ENCODE measurements at places on chromosomes 11 and 22. TPM values are rescaled to one million over a fixed set of nuclear protein-coding genes. Genes with fewer than 3 reads are reported as not detected.
A peak's percentile ranks its signal among the peaks of the same experiment; 100 is the strongest.

The VPREB3 gene
- 3.9 TPM for polyA plus RNA-seq

The SLC22A6 gene
- polyA plus RNA-seq = not detected

The CNGA4 gene
- not detected for polyA plus RNA-seq

The TEX12 gene
- not detected for polyA plus RNA-seq

GRCh38 chr11:94948070-94948617 is 25.2 kb downstream of the CWC15 start:
- DNase-seq = no peak

- DNase-seq = no peak
These were observed 44.7 kb downstream of the AP2A2 start for GRCh38 chr11:970319-970871.

The RBMXL2 gene
- polyA plus RNA-seq = not detected

DNA sequence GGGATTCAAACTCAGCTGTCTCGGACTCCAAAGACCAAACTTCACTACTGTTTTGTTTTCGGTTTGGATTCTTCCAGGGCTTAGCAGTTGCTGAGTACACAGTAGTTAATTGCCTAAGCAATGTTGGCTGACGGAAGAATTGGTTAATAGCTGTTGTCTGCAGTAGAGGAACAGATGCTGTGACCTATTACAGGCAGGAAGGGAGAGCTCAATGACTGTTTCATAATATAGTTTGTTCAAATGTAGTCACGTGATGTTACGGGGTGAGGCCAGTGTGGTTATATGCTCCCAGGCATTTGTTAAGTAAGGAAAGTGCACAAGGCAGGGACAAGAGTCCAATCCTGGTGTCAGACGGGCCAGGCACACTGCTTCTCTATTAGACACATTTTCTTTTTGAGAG is 222.6 kb upstream of the CCDC90B start:
- DNase-seq = no peak

- DNase-seq = no peak
These were observed 61.0 kb upstream of the GLYATL1B start for GRCh38 chr11:59025097-59025496.

- DNase-seq = no peak
These were observed 83.1 kb upstream of the ADSL start for GRCh38 chr22:40263191-40263590.

DNA sequence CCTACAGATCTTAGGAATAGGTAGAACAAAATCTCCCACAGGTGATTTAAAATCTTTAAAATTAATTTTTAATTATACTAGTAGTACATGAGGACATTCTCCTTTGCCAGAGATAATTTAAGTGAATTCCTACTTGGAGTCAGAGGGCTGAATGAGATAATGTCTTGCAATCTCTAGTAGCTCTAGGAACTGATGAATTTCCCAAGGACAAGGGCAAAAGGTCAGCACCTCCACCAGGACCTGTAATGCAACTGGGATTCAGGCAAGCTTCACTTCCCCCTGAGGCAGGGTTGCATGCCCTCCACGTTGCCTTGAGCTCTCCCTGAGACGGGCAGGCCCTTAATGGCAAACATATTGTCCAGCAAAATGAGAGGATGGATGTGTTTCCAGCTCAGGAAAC is 330.3 kb upstream of the PITPNB start:
- no peak for DNase-seq

The OR6A2 gene
- not detected for polyA plus RNA-seq

DNA sequence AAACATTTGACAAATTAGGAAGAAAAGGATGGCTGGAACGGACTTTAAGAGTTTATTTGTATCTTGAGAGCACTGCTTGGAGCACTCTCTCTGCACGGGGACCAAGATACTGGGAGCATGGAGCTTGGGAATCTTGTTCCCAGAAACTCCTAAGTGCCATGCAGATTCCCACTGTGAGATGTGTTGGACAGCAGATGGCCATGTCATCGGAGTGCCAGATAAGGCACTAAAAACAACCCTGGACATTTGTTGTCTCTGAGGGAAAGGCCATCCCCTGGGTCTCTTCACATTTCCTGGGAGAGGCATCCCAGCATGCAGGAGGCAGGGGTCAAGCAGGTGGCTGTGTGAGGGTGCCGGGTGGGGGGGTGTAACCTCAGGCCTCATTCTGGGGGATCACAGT is 2.9 kb downstream of the KIRREL3 start:
- no peak for DNase-seq

- DNase-seq = no peak
These were observed 6.0 kb downstream of the APOL1 start for GRCh38 chr22:36258701-36259614.

DNA sequence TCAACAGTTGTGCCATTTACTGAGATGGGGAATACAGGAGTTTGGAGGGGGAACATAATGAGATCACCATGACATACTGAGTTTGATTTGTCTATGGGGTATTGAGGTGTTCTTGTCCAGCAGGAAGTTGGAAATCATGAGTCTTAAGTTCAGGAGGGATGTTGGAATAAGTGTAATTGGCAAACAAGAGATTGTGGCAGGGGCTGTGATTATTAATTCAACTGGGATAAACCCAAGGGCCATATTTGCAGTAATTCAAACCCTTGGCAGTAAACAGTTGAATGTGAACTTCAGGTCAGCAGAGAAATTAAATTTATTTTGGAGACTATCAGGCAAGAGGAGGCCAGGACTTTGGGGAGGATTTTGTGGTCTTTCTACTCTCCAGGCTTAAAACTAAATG is 33.4 kb downstream of the ADM start:
- DNase-seq = peak; percentile 76

GRCh38 chr11:12540913-12541582 is 133.2 kb upstream of the TEAD1 start:
- peak; percentile 69 for DNase-seq

GRCh38 chr11:132744771-132745170 is 787.5 kb downstream of the OPCML start:
- DNase-seq = no peak

GRCh38 chr22:46500201-46500600 is 37.2 kb downstream of the CELSR1 start:
- no peak for DNase-seq

The DPAGT1 gene
- 33.4 TPM for polyA plus RNA-seq

GRCh38 chr22:25080855-25081254 is 118.8 kb upstream of the CRYBB3 start:
- DNase-seq = no peak

DNA sequence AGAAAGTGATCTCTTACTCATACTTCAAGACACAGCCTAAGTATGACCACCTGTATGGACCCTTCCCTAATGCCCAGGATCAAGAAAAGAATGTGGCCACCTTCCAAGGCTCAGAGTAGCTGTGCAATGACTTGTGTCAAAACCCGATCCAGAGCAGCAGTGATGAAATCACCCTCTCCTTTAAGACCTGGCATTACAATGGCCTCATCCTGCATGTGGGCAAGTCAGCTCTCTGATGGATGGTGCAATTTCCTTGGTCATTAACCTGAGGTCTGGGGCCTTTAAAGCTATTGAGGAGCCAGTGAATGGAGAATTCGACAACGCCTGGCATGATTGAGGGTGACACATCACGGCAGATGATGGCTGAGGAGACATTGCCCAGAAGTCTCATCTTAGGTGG is 9.1 kb upstream of the TUBA8 start:
- no peak for DNase-seq

DNA sequence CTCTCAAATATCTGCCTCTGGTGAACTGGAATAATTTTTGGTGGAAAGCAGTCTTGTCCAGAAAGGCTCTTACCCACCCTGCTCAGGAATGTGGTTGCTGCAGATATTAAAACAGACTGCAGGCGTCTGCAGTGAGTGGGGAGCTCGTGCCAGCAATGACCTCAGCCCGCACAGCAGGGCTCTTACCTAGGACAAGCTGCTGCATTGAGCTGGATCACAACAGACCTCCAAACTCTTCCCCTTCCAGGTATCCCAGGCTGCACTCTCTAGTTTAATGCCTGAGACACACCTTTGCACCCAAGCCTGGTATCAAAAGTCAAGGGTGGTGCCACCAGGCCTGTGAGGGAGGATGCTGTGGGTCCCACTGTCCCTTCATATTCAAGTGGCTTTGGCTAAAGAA is 69.7 kb upstream of the CDON start:
- DNase-seq = no peak

DNA sequence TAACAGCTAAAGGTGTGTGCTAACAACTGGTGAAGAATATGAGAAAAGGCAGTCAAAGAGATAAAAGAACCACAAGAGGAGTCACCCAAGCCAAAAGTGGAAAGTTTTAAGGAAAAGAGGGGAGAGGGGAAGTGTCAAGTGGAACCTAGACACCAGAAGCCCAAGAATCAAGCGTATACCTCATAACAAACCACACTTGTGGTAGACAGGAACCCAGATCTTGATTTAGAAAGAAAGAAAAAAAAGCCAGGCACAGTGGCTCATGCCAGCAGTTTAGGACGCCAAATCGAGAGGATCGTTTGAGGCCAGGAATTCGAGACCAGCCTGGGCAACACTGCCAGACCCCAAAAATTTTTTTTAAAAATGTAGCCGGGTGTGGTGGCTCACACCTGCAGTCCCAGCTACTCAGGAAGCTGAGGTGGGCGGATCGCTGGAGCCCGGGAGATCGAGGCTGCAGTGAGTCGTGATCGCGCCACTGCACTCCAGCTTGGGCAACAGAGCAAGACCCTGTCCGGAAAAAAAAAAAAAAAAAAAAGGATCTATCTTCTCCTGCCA is 877 bp downstream of the SLC25A17 start:
- no peak for DNase-seq

DNA sequence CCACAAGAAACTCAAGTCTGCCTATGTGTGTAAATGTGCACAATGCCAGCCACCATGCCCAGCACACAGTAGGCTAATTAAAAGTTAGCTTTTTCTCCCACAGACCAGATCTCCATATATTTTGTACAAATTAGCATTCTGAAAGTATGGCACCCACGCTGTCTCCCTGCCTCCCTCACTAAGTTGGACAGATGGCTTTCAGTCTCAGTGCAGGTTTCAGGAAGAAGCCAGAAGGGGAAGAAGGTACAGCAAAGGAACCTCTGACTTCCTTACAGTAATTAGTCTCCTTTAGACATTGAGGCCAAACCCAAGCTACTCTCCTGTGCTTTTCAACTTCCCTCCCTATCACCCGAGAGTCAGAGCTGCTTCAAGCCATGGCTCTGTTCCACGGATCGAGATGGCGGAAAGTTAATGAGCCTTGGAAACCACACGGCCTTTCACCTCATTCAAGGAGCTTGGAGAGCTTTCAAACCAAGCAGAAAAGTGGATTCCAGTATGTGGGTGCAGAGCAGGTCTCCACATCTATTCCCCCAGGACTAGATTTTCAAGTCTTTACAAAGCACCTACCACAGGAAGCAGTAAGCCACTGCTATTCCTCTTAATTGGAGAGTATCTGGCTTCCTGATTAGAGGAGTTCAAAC is 221.1 kb upstream of the NARS2 start:
- DNase-seq = no peak

The DDTL gene
- not detected for polyA plus RNA-seq

The MAP6 gene
- polyA plus RNA-seq = 12.5 TPM

GRCh38 chr11:57460758-57461749 is 726 bp downstream of the RTN4RL2 start:
- no peak for DNase-seq

- DNase-seq = no peak
These were observed 251.3 kb downstream of the SBF2 start for GRCh38 chr11:10042699-10043098.

The KLHDC7B gene
- not detected for polyA plus RNA-seq

GRCh38 chr11:129840236-129840635 is 24.6 kb downstream of the TMEM45B start:
- no peak for DNase-seq

DNA sequence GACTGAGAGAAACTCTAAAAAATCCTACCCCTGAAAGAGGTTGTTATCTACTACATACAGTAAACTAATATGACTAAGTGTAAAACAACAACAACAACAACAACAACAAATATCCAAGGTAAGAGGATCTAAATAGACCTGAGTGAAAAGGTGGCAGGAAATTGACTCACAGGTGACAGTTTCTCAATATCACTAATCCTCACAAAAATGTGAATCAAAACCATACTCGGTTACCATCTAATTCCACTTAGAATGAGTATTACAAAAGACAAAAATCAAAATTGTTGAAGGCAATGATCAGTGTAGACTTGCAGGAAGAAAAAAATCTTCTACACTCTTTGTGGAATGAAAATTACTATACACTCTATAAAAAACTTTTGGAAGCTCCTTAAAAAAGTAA is 17.5 kb downstream of the RGL4 start:
- DNase-seq = no peak

The SSTR3 gene
- not detected for polyA plus RNA-seq

The OR10D3 gene
- not detected for polyA plus RNA-seq

GRCh38 chr11:119460097-119460496 is 37.1 kb upstream of the THY1 start:
- DNase-seq = no peak

The TMEM45B gene
- 0.19 TPM for polyA plus RNA-seq

DNA sequence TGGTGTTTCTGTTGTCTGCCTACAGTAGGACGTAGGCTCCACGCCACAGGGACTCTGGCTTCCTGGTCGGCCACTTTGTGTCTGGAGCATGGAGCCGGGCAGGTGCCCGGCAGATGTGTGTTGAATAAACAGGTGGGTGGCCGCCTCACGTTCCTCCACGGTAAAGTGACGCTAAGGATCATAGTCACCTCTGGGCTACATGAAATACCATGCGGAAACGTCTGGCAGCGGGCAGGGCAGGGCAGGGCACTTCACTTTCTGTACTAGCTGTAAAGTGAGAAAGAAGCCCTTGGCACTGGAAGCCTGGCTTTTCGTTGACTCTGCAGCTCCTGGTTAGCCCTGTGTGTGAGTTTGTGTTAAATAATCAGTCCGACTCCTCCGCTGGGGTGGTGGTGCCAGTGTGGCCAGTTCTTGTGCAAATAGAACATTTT is 52.4 kb downstream of the MCM5 start:
- DNase-seq = no peak

DNA sequence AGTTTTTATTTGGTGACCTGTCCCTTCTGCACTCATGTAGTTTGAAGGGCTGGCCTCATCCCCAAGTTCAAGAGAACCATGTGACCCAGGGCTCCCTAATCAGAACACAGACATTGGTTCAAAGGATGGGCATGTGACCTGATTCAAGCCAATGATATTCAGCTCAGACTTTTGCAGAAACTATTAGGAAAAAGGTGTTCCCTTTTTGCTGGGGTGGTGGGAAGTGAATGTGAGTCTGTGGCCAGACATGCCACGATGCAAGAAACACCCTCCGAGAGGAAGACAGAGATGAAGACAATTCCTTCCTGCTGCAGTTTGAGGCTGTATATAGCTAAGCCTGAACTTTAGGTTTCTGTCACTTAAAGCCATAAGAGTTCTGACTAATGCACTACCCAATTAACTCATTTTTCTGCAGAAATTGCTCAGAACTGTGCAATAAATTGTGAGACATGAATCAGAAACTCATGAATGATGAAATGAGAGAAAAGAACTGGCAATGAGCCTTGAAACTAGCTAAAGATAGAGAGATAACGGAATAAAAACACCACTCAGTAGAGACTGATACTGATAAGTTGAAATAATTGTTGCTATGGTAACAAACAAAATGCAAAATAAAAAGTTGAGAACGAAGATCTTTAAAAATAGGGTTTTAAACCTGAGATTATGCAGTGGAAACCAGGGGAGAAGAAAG is 9.2 kb upstream of the MAPK1 start:
- DNase-seq = no peak

The ATM gene
- polyA plus RNA-seq = 79.8 TPM

- no peak for DNase-seq
These were observed 12.6 kb upstream of the ANO1 start for GRCh38 chr11:70065318-70066135.

GRCh38 chr11:2563213-2564007 is 118.6 kb downstream of the KCNQ1 start:
- no peak for DNase-seq
